ENCODE measurements at places on chromosomes 6 and 20.

DNA sequence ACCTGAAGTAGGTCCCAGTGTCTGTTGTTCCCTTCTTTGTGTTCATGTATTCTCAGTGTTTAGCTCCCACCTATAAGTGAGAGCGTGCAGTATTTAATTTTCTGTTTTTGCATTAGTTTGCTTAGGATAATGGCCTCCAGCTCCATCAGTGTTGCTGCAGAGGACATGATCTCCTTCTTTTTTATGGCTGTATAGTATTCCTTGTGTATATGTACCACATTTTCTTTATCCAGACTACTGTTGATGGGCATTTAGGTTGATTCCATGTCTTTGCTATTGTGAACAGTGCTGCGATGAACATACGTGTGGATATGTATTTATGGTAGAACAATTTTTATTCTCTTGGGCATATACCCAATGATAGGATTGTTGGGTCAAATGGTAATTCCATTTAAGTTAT lies 125.4 kb downstream of the B3GAT2 start:
- no peak for DNase-seq

DNA sequence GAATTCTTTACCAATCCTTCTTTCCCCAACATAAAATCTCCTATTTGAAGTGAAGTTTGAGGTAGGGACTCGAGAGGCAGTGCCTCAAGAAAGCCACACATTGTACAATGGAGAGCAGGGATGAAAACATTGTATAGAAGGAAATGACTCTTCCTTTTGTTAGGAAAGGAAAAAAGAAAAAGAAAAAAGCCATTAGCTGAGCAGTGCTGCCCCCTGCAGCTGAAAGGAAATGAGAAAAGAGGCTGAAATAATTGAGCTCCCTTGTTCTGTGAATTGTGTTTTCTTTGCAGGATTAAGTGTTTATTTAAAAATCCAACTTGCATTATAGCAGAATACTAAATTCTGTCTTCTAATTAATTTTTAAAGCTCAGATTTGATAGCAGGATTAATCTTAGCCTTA lies 162.9 kb upstream of the SASH1 start:
- DNase-seq: no peak

GRCh38 chr6:117907601-117908245 lies 659 bp downstream of the SLC35F1 start:
- DNase-seq: no peak

- no peak for DNase-seq
Measured at GRCh38 chr6:63430985-63431519, 111.3 kb upstream of the LGSN start.

DNA sequence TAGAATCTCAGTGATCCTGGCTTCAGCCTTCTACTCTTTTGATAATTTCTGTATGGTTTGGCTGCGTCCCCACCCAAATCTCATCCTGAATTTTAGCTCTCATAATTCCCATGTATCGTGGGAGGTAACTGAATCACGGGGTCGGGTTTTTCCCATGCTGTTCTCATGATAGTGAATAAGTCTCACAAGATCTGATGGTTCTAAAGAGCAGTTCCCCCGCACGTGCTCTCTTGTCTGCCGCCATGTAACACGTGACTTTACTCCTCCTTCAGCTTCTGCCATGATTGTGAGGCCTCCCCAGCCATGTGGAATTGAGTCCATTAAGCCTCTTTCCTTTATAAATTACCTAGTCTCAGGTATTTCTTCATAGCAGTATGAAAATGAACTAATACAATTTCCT lies 507.2 kb downstream of the CDH26 start:
- no peak for DNase-seq

DNA sequence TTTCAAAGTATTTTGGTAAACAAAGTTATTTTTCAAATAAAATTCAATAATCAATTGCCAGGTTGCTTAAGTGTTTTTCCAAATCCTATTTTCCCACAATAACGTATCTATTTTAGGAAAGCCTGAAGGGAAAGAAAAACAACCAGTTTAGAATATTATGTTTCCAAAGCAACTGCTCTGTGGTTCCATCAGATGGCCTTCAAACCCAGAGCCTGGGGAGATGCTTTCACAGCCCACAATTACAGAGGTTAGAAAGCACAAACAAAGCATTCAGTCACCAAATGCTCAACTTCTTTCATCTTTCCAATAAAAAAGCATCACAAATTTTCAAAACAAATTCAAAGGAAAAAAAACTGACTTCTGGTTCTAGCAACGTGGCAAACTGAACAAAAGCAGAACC lies 66.0 kb downstream of the ELOVL5 start:
- DNase-seq: no peak

GRCh38 chr20:50728981-50729874 lies 2.2 kb upstream of the PARD6B start:
- DNase-seq: no peak

DNA sequence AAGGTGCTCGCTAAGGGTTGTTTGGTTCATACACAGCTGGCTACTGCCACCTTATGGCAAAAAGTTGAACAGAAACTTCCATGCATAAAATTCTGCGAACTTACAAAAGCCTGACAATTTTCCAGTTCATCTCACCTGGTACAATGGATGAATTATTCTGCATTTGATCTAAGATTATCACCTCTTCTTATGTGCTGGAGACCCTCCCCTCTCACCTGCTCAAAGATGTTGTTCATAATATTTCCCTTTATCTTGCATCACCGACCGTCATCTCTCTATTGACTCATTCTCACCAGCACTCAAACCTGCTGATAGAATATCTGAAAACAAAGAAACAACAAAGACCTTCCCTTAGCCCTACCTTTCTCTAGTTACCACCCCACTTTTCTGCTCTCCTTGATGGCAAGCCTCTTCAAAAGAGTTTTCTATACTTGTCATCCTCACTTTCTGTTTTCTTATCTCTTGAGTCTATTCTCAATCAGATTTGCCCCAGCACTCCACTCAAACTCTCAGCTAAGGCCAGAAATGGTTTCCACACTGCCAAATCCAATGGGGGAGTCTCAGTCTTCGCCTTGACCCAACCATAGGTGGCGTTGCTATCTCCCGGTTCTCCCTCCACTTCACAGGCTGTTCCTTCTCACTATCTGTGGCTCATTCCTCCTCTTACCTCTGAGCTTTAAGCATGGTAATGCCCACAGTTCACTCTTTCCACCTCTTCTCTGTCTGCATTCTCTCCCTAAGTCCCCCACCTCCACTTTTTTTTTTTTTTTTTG lies 25.8 kb downstream of the SNRNP48 start:
- DNase-seq: no peak

GRCh38 chr20:24780674-24781417 lies 168.2 kb upstream of the CST7 start:
- DNase-seq: no peak

GRCh38 chr6:133289733-133290306 lies 48.7 kb downstream of the EYA4 start:
- DNase-seq: no peak

- no peak for DNase-seq
Measured at GRCh38 chr6:86937219-86938079, at the start of gene HTR1E. Gene HTR1E, plus strand, starts transcription at chr6:86937528. Its CDS starts 77,807 bp downstream, at chr6:87015335.

- DNase-seq: no peak
Measured at GRCh38 chr6:53411451-53411850, 62.7 kb upstream of the ELOVL5 start.

DNA sequence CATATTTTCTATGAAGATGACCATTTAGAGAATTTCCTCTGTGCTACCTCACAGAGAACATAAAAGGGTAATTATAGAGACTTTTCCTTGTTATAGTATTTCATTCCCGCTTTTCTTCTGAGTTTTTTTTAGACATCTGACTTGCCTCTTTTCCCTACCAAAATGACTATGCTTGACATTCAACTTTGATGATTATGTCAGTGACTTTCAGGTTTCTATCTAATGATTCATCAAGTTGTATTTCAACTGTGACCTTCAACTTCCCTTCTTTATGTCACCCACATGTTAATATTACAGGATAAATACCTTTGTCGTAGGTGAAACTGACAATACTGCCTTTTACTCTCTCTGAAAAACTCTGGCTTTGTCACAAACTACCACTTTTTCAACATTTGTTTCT lies 95.3 kb downstream of the MLIP start:
- DNase-seq: no peak

- no peak for DNase-seq
Measured at GRCh38 chr20:49938173-49939163, 2.3 kb downstream of the RNF114 start.

DNA sequence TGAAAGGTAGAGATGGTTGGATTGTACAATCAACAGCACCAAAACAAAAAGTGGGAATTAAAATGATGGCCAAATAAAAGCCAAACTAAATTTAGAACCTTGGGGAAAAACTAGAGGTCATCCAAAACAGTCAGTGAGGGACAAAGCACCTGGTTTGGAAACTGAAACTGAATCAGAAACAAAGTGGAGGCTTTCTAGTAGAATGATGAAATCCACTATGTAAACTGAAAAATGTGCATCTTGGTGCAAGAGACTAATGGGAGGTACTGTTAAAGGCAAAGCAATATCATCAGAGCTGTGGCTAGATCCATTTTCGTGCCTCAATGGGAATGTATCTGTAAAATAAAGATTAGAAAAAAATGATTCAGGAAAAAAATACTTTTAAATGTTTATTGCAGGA lies 380.0 kb upstream of the GJE1 start:
- DNase-seq: no peak

GRCh38 chr6:122829456-122829855 lies 40.4 kb downstream of the SMPDL3A start:
- no peak for DNase-seq

DNA sequence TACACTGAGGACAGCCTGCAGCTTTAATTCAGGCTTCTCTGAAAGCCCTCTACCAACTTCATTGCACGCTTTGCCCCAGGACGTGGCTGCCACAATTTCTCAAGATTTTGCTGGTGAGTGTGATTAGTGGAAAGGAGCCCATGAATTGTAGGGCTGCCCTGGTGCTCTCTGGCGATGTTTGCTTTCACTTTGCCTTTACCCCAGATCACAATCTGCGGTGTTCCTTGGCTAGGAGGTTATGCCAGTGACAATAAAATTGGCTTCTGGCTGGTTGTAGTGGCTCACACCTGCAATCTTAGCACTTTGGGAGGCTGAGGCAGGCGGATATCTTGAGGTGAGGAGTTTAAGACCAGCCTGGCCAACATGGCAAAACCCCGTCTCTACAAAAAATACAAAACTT lies 139.3 kb downstream of the FOXC1 start:
- no peak for DNase-seq

GRCh38 chr6:55568808-55569439 lies 10.1 kb downstream of the HMGCLL1 start:
- no peak for DNase-seq

DNA sequence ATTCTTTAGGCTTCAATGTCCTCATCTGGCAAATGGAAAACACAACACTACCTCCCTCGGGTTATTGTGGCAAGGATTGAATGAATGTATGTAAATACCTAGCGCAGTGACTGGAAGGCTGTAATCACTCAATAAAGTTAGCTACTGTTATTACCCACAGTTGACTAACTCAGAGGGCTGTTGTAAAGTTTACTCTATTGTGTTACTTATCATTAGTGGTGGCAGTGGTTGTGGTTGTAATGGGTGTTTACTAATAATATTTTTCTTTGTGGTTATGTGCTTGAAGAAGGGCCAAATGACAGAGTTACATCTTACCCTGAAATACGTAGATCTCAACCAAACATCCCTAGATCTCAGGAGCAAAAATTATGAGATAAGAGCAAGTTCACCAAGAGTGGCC lies 42.0 kb upstream of the PXDC1 start:
- no peak for DNase-seq

DNA sequence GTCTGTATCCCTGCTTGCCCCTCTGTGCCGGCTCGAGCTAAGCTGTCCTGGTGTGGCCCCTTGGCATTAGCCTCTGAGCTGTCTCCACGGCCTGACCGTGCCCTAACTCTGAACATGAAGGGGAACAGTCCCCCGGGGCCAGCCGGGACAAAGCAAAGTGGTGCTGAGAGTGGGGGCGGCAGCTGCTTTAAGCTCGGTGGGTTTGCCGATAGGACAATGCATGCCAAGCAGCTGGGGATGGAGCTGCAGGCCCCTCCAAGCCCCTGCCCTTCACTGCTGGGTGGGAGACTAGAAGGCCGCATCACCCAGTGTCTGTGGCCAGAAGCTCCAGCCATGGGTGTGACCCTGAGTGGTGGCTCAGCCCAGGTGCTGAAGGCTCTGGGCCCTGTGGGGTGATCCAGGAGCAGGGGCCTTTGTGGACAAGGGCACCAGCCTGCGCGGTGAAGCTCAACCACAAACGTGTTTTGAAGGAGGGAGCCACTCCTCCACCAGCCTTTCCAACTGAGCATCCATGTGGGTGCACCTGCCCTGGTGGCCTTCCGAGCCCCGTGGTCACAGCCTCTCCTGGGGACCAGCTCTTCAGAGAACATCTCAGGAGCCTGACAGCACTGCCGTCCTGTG lies 242.5 kb downstream of the ERMARD start:
- DNase-seq: no peak

DNA sequence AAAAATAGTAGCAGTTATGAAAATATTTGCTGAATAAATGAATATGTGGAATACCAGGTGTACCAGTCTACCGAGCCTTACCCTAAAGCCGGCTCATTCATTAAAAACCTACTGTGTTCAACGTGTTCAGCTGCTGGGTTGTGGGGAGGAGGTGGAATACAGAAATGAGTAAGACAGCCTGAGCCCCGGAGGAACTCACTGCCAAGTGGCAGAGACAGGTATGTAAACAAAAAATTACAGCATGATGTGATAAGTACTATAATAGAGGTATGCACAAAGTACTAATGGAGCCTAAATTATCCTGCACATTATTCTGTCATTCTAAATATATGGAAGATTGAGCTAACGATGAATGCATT lies 6.8 kb upstream of the ADTRP start:
- no peak for DNase-seq

- no peak for DNase-seq
Measured at GRCh38 chr6:169958510-169958909, 207.1 kb downstream of the ERMARD start.

- no peak for DNase-seq
Measured at GRCh38 chr20:36971103-36971502, 19.6 kb upstream of the SAMHD1 start.

DNA sequence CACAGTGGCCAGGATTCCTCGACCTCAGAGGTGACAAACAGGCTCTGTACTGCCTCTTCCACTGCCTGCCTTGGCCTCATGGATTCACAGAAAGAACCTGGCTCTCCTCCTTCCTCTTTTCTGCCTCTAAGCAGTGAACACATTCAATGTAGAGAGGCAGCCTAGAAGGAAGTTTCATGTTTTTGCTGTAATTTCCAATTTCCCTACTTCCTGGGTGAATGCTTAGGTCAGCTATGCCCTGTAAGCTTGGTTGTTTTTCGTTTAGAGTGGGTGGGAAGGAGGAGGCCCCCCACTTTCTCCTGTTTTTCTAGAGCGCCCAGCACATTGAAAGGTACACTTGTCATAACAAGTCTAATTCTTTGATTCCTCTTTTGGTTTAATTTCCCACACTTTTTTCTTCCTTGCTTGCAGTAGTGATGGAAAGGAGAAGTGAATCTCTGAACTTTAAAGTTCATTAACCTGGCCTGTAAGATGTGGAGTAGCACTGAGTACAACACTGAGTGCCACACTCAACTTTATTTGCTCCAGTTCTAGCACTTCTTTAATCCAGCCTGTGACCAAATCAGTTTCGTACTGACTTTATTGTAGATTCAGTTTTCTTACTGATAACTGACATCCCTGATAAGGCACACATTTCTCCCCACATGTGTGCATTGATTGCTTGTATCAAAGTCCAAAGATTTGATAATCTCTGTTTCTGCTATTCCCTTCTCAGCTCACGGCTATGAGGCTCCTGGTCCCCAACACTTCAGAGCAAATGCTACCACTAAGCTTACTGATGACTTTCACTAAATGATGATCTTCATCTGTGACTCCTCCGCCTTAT lies 100.0 kb upstream of the MAN1A1 start:
- no peak for DNase-seq

GRCh38 chr20:23266530-23267398 lies 83.8 kb upstream of the NXT1 start:
- DNase-seq: no peak

All from T-helper 9 cell (primary cell).